Naive thymus-derived CD4-positive, alpha-beta T cell (primary cell): ENCODE measurements at places on chromosomes 6 and 20. TPM values are rescaled to one million over a fixed set of nuclear protein-coding genes. Genes with fewer than 3 reads are reported as not detected.

GRCh38 chr6:128500014-128500413, 20.4 kb downstream of the PTPRK start:
- H3K4me3 ChIP-seq: no peak overlapping the region
- no peak overlapping the region for H3K27ac ChIP-seq
- H3K4me1 ChIP-seq: no peaks in the 10 kb centered on the region

- H3K27ac ChIP-seq: peak overlapping the region; percentile 25
- H3K4me3 ChIP-seq: no peak overlapping the region
- H3K27me3 ChIP-seq: no peaks in the 10 kb centered on the region
- no peaks in the 10 kb centered on the region for H3K4me1 ChIP-seq
Measured at GRCh38 chr6:166934174-166934573, 22.2 kb downstream of the RNASET2 start.

Gene EYA2
- total RNA-seq: 0.16 TPM

GRCh38 chr6:33082702-33083101, 6.9 kb downstream of the HLA-DPB1 start:
- no peak overlapping the region for H3K4me3 ChIP-seq
- H3K27me3 ChIP-seq: no peaks in the 10 kb centered on the region
- no peak overlapping the region for H3K27ac ChIP-seq

DNA sequence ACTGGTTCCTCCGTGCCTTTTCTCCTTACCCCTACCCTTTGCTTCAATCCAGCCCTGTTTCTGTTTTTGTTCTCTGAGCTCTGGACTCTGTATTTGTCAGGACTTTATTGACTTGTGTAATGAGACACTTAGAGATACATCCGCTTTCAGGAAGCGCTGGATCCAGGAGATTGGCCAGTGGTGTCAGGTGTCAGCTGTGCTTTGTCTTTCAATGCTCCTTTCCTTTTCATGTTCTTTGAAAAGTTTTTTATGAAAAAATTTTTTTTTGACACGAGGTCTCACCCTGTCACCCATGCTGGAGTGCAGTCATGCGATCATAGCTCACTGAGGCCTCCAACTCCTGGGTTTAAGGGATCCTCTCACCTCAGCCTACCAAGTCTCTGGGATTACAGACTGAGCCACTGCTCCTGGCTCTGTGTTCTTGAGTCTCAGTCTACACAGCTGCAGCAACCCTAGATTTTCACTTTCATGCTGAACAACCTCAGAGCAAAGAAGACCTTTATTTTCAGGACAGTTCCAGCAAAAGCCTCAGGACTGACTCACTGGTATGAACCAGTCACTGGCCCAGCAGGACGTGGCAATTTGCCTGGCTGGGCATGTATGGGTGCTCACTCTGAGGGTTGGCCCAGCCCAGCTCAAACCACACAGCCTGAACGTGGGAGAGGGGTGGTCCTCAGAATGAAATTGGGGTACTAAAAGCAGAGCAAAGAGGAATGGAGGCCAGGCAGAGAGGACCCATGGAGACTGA, 108.5 kb downstream of the DHX35 start:
- no peak overlapping the region for H3K4me3 ChIP-seq
- DNase-seq: no peak
- H3K4me1 ChIP-seq: no peaks in the 10 kb centered on the region
- no peak overlapping the region for H3K27ac ChIP-seq

Gene RBPJL
- total RNA-seq: 0.18 TPM in 1 of 2 replicates, not detected in the other

Gene RSPH4A
- 0.73 TPM for total RNA-seq

Gene ROMO1
- total RNA-seq: 85.5 and 97.1 TPM in 2 replicates

GRCh38 chr6:146357578-146358430, 185.8 kb upstream of the RAB32 start:
- H3K4me3 ChIP-seq: no peak overlapping the region
- DNase-seq: no peak
- no peaks in the 10 kb centered on the region for H3K4me1 ChIP-seq
- no peaks in the 10 kb centered on the region for H3K27me3 ChIP-seq
- H3K27ac ChIP-seq: no peak overlapping the region

DNA sequence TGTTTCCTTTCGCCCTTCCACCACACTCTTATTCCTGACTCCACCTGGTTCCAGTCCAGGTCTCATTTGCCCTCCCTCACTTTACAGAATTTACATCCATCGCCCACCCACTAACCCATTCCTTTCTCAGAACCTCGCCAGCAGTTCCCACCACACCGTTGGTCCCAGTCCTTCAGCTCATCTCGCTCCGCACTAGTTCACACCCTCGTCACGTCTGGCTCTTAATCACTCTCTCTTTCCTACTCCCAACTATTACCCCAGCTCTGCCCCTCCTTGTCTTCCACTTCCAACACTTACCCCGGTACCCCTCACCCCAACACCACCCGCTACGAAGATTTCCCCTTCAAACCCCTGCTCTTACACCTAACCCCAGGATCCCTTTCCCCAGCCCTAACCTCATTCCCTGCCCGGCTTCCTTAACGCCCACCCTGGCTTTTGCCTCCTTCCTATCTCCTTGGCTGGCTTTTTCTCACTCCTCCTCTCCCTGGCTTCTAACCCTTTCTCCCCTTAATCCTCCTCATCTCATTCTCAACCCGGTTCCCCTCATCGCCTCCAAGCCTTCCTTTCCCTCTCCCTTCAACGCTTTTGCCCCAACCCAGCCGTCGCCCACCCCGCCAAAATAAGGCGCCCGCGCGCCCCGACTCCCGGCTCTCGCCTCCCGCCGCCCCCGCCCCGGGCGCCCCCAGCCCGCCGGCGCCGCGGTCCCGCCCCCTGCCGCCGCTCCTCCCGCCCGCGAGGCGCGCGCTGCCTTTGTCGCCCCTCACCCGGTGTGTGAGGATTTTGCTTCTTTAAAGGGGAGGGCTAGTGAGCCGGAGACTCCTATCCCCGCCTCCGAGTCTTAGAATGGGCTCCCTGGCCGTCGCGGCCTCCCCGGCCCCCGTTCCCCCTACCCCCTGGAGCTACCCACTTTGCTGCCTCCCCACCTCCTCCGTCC, 542 bp downstream of the USP49 start:
- no peaks in the 10 kb centered on the region for H3K36me3 ChIP-seq
- H3K27ac ChIP-seq: peak overlapping the region; percentile 76
- H3K4me3 ChIP-seq: peak overlapping the region; percentile 69
- peaks cover 26% of the 10 kb centered on the region for H3K4me1 ChIP-seq
- DNase-seq: no peak
- H3K27me3 ChIP-seq: no peaks in the 10 kb centered on the region

- H3K36me3 ChIP-seq: no peaks in the 10 kb centered on the region
- H3K4me3 ChIP-seq: no peak overlapping the region
- H3K4me1 ChIP-seq: no peaks in the 10 kb centered on the region
- no peak for DNase-seq
- H3K27me3 ChIP-seq: no peaks in the 10 kb centered on the region
Measured at GRCh38 chr6:139996253-139996834, 621.9 kb upstream of the CITED2 start.

GRCh38 chr6:40999569-40999968, 39.5 kb downstream of the UNC5CL start:
- no peak overlapping the region for H3K4me3 ChIP-seq
- no peak for DNase-seq
- no peaks in the 10 kb centered on the region for H3K27me3 ChIP-seq
- H3K4me1 ChIP-seq: no peaks in the 10 kb centered on the region
